ENCODE measurements at places on chromosomes 12 and 14. TPM values are rescaled to one million over a fixed set of nuclear protein-coding genes. Genes with fewer than 3 reads are reported as not detected.
A peak's percentile ranks its signal among the peaks of the same experiment; 100 is the strongest.

The KDM5A gene
- polyA plus RNA-seq: 59.6 TPM

DNA sequence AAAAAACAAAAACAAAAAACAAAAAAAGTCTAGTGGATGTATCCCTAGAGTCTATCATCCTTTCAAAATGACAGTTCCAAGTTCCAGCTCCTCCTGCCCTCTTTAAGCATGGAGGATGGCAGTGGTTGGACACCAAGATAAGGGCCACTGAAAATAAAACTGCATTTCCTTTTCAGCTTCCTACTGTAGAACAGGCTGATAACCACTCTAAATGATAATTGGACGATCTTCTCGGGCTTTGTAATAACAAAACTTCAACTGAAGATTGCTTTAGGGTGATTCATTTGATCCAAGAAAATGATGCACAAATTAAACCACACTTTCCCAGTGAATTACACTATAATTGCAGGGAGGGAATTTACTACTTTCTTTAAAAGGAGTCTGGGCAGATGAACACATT is 42.2 kb upstream of the CRACR2A start:
- H3K36me3 ChIP-seq: peaks cover 3% of the 10 kb centered on the region
- H3K27ac ChIP-seq: no peak overlapping the region
- H3K4me3 ChIP-seq: no peak overlapping the region
- DNase-seq: no peak

The GALNT16 gene
- not detected for polyA plus RNA-seq

The FSCB gene
- not detected for polyA plus RNA-seq

DNA sequence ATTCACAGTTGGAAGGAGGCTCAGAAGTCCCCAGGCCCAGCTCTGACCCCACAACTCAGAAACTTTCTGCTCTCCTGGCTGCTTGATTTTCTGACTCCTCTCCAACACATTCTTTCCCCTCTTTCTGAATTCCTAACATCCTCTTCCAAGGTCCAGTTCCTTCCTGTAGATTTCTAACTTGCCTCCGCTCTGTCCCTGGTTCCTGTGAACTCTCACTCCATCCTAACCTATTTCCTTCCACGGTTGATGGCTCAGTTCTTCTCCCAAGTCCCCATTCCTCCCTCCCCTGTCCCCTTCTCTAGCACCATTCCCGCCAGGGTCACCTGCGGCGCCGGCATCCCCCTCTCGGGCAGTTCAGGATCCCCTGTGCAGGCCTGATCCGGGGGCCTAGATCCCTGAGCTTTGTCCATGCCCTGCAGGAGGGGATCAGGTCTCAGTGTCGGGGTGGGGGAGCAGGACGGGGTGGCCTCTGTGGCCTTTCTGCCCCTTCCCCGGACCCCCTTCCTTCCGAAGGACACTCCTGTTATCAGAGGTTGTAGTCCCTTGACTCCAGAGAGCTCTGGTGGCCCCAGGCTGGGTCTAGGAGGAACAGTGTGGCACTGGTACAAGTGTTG is 6.0 kb upstream of the SLC22A17 start:
- no peak overlapping the region for H3K4me3 ChIP-seq
- DNase-seq: no peak
- no peaks in the 10 kb centered on the region for H3K36me3 ChIP-seq
- H3K27ac ChIP-seq: no peak overlapping the region
- H3K4me1 ChIP-seq: peaks cover 1% of the 10 kb centered on the region

GRCh38 chr14:96056509-96057422 is 17.6 kb downstream of the C14orf132 start:
- H3K27me3 ChIP-seq: peaks cover 3% of the 10 kb centered on the region
- H3K27ac ChIP-seq: no peak overlapping the region
- H3K36me3 ChIP-seq: no peaks in the 10 kb centered on the region

DNA sequence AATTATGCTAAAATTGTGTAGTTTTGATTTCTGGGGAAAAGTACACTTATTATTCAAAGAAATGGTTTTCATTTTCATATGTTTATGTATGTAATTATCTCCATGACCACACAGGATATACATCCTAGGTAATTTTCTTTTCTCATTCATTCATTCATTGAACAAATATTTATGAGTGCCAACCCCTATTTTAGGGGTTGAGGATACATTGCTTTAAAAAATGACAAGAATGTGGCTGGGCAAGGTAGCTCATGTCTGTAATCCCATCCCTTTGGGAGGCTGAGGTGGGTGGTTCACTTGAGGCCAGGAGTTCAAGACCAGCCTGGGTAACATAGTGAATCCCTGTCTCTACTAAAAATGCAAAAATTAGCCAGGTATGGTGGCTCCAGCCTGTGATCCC is 40.9 kb downstream of the SGPP1 start:
- H3K4me3 ChIP-seq: no peak overlapping the region
- H3K27ac ChIP-seq: no peak overlapping the region
- peaks cover 2% of the 10 kb centered on the region for H3K27me3 ChIP-seq

DNA sequence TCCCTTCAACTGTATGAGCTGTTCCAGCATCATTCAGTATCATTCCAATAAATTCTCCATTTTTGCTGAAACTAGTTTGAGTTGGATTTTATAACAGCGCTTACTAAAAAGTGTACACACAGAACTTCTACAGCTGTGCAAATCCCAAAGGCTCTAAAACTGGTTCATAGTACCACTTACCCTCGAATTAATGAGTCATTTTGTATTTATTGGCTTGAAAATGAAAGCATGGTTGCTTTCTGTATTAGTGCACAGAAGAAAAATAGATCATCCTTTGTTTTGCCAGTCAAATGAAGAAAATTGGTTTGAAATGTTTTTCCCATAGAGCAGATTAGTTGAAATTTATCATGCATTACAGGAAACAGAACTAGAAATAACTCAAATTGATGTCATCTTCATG is 268.3 kb upstream of the CPNE8 start:
- no peaks in the 10 kb centered on the region for H3K27me3 ChIP-seq
- no peak overlapping the region for H3K4me3 ChIP-seq
- no peaks in the 10 kb centered on the region for H3K4me1 ChIP-seq
- no peak for DNase-seq
- no peaks in the 10 kb centered on the region for H3K36me3 ChIP-seq

DNA sequence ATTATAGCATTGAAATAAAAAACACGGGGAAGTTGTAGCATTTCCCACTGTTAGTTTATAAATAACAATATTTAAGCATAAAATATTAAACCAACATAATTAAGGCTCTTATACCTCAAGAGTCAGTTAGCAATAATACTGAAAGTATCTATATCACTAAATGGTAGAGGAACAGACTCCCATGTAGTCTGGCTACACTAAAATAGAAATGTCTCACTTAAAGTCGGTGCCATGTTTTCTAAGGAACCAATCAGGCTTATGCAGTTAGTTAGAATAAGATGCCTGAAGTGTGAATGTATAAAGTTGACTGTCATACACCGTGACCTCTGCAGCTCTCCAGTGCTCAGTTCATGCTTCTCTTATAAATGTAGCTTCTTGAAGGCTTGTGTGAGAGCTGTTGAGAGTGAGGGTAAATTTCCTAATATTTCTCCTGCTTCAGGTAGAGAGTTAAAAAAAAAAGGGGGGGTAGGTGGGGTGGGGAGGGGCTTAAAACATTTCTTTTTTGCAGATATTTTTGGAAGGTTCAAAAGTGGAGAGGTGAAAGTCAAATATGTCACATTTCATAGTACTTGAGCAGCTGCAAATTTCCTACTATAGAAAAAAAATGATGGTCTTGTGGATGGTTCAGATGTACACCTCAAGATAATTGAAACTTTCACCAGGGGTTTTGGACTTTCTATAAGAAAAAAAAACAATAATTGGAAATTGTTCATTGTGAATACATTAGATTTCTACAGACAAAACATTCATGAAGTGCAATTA is 64.5 kb downstream of the PTCSC3 start:
- H3K27ac ChIP-seq: no peak overlapping the region
- peaks cover 4% of the 10 kb centered on the region for H3K27me3 ChIP-seq
- no peaks in the 10 kb centered on the region for H3K36me3 ChIP-seq
- no peak overlapping the region for H3K4me3 ChIP-seq
- no peak for DNase-seq

The MIP gene
- not detected for polyA plus RNA-seq

The PLBD1 gene
- 8.4 TPM for polyA plus RNA-seq

DNA sequence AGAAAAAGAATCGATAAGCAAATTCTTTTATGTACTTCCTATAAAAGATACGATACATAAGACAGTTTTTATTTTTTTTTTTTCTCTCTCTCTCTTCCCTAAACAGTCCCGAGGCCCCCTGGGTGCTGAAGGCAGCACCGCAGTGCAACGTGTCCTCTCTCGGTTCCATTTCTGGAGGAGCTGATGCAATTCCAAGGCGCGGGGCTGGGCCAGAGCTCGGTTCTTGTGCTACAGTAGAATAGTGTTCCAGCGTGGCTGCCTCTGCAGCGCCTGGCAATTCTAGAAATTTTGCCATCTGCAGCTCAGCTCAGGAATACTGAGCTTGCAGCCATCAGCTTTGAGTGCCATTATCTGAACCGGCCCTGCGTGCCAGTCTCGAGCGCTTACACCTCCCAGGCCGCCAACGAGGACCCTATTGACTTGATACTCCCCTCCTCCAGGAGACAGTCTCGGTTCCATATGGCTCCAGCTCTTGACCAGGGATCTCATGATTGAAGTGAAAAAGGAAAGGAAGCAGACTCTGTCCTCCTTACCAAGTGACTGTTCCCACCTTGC is 630 bp downstream of the ALDH1L2 start:
- peaks cover 12% of the 10 kb centered on the region for H3K4me1 ChIP-seq
- H3K4me3 ChIP-seq: peak overlapping the region; percentile 64
- H3K27ac ChIP-seq: no peak overlapping the region
- H3K36me3 ChIP-seq: no peaks in the 10 kb centered on the region
- H3K27me3 ChIP-seq: peaks cover 6% of the 10 kb centered on the region
- no peak for DNase-seq

DNA sequence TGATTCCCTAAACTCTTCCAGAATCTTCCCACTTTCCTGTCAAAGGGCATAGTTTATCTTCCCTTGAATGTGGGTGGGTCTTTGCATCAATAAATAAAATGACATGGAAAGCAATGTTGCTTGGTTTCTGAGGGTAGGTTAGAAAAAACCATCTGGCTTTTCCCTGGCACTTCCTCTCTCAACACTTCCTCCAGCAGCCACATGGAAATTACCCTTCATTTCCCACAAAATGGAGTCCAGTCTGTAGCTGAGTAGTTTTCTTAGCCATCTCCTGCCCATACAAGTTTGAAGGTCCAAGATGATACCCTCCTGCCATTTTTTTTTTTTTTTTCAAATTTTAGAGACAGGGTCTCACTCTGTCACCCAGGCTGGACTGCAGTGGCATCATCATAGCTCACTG is 11.1 kb upstream of the NDUFA12 start:
- H3K4me1 ChIP-seq: no peaks in the 10 kb centered on the region
- no peak overlapping the region for H3K4me3 ChIP-seq
- H3K27ac ChIP-seq: no peak overlapping the region
- H3K27me3 ChIP-seq: peaks cover 3% of the 10 kb centered on the region

The CPNE6 gene
- not detected for polyA plus RNA-seq

GRCh38 chr12:8894378-8894777 is 19.9 kb upstream of the PHC1 start:
- no peaks in the 10 kb centered on the region for H3K27me3 ChIP-seq
- H3K36me3 ChIP-seq: no peaks in the 10 kb centered on the region
- no peak overlapping the region for H3K27ac ChIP-seq
- no peak overlapping the region for H3K4me3 ChIP-seq
- H3K4me1 ChIP-seq: peaks cover 8% of the 10 kb centered on the region

- no peak overlapping the region for H3K27ac ChIP-seq
- no peak overlapping the region for H3K4me3 ChIP-seq
- no peak for DNase-seq
- H3K36me3 ChIP-seq: peaks cover 5% of the 10 kb centered on the region
- H3K27me3 ChIP-seq: peaks cover 26% of the 10 kb centered on the region
Observed at GRCh38 chr12:12007001-12007712, 63.6 kb upstream of the BCL2L14 start.
